H4 (cell line): ENCODE measurements at places on chromosomes 16 and 17.
A peak's percentile ranks its signal among the peaks of the same experiment; 100 is the strongest.

- DNase-seq: peak; percentile 33
Observed at GRCh38 chr17:60079401-60080243, 901 bp upstream of the HEATR6 start.

- no peak for DNase-seq
Observed at GRCh38 chr16:51888016-51888415, 658.9 kb downstream of the TOX3 start.

DNA sequence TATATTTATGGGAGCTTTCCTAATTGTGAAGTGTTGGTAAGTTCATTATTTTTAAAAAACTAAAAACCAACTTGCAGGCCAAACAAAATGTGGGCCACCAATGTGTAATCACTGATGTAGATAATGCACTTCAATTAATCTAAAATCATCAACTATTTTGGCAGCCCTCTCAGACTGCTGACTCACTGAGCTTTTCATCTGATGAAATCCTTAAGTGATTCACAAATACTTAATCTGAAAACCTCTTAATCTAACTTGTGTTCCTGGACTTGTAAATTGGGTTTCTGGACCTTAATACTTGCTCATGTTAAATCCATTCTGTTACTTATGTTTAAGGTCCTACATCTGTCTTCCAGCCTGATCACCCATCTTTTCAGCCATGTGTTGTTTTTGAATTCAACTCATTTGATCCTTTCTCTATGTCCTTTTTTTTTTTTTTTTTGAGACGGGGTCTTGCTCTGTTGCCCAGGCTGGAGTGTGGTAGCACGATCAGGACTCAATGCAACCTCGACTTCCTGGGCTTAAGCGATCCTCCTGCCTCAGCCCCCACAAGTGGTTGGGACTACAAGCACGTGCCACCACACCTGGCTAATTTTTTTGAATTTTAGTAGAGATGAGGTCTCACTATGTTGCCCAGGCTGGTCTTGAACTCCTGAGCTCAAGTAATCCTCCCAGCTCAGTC is 39.0 kb downstream of the PRKCB start:
- no peak for DNase-seq

DNA sequence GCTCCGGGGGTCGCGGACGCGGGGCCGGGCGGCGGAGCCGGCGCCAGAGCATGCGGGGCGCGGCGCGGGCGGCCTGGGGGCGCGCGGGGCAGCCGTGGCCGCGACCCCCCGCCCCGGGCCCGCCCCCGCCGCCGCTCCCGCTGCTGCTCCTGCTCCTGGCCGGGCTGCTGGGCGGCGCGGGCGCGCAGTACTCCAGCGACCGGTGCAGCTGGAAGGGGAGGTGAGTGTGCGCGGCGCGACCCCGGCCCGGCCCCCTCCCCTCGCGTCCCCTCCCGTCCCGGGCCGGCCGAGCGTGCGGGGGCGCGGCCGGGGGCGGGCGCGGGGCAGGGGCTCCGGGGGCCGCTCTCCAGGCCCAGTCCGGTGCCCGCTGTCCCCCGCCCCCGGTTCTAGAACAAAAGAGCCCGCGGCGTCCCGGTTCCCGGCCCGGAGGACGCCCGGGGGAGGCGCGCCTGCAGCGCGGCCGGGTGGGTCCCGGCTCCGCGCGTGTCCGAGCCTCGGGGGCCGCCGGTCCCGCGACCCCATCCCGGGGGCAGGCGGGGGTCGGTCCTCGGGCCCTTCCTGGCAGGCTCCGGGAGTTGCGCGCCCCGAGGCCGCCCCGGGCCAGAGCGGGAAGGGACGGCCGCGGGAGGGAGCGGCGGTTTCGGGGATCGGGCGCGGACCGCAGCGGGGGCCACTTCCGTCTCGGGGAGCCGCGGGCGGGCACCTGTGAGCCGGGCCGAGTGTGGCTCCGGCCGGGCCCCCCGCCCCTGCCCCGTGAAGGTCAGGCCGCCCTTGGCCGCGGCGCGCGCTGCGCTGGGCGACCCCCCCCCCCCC is 563 bp downstream of the METRNL start:
- no peak for DNase-seq

- no peak for DNase-seq
Observed at GRCh38 chr17:78458736-78459335, 80.4 kb downstream of the PGS1 start.

DNA sequence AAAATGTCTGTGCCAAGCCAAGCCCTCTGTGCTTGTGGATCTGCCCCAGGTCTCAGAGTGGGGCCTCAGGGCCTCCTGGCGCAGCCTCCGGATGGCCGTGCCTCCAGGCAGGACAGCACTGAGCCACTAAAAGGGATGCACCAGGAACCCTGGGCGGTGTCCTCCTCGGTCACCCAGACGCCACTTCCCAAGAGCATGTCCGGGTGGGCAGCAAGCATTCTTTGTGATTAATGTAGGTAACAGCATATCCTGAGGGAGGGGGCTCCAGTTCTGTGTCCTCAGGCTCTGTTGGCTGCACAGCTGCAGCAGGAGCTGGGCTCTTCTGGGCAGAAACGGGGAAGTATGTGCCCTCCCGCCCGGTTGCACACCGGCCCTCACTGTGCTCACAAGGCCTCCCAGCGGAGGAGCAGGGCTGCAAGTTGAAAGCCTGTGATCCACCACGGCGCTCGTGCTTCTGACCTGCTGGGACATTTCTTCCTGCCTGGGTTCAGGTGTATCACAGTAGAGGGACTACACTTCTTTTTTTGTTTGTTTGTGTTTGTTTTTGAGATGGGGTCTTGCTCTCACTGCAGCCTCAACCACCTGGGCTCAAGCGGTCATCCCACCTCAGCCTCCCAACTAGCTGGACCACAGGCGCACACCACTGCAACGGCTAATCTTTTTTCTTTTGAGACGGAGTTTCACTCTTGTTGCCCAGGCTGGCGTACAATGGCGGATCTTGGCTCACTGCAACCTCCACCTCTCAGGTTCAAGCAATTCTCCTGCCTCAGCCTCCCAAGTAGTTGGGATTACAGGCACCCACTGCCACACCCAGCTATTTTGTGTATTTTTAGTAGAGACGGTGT is 37.9 kb upstream of the CHMP6 start:
- DNase-seq: no peak

DNA sequence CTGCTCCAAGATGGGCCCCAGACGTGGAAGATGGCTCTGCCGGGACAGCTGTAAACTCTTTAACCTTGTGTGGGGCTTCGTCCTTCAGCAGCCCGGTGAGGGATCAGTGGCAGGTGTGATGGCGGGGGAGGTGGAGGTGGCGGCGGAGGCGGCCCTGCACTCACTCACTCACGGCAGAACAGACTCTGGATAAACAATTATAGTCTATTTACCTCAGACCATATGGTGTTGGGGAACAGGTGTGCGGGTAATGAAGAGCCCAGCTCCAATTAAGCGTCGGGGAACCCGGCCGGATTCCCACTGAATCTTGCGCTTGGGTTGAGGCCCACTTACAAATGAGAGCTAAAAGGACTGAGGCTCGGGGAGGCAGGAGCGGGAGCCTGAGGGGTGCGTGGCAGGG is 104.3 kb upstream of the SDK2 start:
- DNase-seq: no peak
